ENCODE measurements at places on chromosomes 1 and 21.

GRCh38 chr1:15994590-15995351 is 9.3 kb upstream of the SRARP start:
- no peak for DNase-seq

DNA sequence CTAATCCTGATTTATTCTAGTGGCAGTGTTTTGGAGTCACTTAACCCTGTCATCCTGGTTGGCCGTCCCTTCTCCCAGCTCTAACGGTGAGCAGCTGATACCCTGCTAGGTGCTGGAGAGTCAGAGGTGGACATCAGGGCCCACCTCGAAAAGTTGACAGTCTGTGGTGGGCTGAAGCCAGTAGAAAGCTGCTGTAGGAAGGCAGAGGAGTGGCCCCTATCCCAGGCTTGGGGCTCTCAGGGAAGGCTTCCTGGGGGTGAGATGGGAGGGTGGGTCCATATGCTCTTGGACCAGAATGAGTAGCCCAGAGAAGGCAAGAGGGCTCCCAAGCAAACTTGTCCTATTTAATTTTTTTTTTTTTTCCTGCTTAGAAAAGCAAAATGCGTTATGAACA is 475 bp upstream of the RPL5 start:
- no peak for DNase-seq

GRCh38 chr1:208793861-208794345 is 549.7 kb upstream of the PLXNA2 start:
- DNase-seq, result no peak

DNA sequence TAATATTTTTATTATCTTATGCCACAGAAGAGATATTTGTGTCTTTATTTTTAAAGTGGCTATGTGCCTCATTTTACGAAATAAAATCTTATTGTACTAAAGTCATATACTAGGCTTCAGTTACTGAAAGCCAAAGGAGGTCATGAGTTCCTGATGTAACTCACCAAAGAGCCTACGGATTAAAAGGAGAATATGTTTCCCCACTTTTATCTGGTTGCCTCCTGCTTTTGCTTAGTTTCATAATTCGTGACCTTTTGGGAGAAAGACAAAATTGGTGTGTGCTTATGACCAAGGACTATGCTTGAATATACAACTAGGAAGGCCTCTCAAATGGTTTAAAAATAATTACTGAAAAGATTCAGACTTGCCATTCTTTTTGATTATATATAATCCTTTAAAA is 18.2 kb upstream of the AHCTF1 start:
- no peak for DNase-seq

- no peak for DNase-seq
Measured at GRCh38 chr1:93613898-93614297, 67.7 kb downstream of the BCAR3 start.

DNA sequence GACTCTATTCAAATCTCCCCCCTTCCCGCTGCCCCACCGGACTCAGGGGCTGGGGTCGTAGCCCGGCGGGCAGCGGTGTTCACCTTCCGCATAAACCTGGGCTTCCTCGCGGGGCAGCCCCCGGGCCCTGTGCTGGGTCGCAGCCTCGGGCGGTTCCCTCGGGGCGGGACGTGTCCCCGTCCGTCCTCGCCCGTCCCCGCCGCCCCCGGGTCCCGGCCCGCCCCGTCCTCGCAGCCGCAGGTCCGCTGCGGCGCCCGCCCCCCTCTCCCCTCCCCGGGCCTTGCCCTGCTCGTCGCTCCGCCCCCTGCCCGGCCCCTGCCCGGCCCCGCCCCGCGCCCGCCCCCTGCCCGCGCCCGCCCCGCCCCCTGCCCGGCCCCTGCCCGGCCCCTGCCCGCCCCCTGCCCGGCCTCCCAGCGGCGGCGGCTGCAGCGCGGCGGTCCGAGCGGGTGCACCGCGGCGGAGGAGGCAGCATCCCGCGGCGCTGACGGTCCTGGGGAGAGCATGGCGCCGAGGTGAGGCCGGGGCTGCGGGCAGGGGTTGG is at the start of gene COL18A1:
Gene COL18A1, plus strand, starts transcription at position 436 of the 541 bp plus-strand sequence. Its CDS starts 66 bp downstream, at position 502.
- DNase-seq, result peak; percentile 43

GRCh38 chr21:31558189-31558961 is 101.1 kb upstream of the SOD1 start:
- DNase-seq, result no peak

DNA sequence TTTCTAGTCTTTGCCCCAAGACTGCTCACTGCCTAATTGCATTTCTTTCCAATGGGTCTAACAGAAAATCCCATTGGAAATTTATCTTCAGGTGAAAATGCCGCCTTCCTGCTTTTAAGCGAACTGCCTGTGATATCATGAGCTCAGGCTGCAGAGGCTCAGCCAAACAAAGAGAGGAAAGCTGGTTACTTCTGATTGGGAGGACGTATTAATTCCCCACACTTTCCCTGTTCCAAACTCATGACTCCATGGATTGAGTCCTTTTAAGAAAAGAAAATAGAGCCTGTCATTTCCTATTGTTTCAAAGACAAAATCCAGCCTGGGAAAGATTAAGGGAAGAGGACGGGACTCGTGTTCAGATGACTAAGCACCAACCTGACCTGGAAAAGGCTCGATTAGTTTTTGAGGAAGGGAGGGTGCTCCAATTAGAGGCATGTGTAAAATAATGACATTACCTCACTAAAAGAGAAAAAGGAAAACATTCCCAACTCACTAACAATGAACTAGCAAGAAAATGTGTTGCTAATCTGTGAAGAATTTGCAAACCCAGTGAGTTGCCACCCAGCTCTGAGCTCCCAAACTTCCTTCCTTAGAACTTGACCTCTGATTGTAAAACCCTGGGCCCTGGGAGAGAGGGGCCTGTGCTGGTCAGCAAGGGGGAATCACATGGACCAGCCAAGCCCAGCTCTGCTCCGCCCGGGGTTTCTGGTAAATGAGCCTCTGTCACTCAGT is 61.2 kb downstream of the TCP10L start:
- DNase-seq, result no peak

- DNase-seq, result no peak
Measured at GRCh38 chr21:42495027-42495426, 997 bp downstream of the RSPH1 start.
